ENCODE measurements at places on chromosomes 6 and 20.

GRCh38 chr6:159059885-159060506, 15.2 kb upstream of the TAGAP start:
- DNase-seq = no peak

GRCh38 chr20:42443200-42443599, 746.5 kb downstream of the PTPRT start:
- DNase-seq = no peak

DNA sequence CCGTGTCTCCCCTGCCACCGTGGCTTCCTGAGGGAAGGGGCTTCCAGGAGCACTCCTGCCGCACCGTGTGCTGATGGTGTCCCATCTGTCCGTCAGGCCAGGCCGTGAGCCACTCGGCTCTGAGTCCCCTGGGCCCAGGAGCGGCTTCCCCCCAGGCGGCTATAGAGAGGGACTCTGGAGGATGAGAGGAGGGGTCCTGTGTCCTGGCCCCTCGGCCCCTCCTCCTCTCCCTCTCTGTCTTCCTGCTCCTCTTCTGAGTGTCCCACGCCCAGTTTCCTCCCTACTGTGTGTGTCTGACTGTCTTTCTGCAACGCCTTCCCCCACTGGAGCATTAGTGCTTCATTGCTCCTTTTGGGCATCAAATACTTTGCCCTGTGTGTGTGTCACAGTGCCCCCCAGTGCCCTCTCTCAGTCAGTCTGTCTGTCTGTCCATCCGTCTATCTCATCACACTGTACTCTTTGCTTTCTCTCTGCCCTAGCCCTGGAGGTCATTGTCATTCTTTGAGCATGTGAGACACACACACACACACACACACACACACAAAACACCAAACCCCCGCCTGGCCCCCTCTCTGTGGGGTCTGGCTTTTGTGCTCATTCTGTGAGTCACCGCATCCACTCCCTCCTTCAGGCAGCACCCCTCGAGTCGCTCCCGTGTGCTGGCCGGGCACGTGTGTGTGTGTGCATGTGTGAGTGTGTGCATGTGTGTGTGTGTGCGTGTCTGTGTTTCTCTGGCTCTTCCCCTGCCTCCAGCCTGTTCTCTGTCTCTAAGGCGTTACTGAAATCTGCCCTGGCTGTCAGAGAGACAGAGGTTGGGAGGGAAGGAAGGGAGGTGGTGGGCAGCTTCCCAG, 71.9 kb downstream of the SRC start:
- peak; percentile 38 for DNase-seq

GRCh38 chr6:168607272-168608112, 166.5 kb downstream of the SMOC2 start:
- no peak for DNase-seq

- no peak for DNase-seq
These were observed 108.5 kb downstream of the MMS22L start for GRCh38 chr6:97174471-97174870.

DNA sequence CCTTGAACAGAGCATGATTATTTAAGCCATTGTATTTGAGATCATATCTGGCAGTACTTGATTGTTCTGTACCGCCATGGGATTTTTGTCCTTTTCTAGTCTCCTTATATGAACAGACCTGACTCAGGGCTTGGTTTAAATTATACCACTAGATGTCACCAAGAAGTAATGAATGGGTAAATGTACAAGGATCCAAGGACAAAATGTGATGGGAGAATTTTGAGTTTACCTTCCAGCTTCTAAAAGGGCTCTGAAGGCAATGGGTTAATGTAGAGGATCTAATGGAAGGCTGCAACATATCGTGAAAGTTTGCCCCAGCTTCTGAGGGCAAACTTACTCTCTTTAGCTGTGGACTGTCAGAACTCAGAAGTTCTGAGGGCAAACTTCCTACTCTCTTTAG, 12.0 kb downstream of the RNF8 start:
- DNase-seq = peak; percentile 30

GRCh38 chr20:9215539-9215938, 146.7 kb downstream of the PLCB4 start:
- peak; percentile 39 for DNase-seq

- no peak for DNase-seq
These were observed 83.3 kb downstream of the GMDS start for GRCh38 chr6:2162079-2162445.

DNA sequence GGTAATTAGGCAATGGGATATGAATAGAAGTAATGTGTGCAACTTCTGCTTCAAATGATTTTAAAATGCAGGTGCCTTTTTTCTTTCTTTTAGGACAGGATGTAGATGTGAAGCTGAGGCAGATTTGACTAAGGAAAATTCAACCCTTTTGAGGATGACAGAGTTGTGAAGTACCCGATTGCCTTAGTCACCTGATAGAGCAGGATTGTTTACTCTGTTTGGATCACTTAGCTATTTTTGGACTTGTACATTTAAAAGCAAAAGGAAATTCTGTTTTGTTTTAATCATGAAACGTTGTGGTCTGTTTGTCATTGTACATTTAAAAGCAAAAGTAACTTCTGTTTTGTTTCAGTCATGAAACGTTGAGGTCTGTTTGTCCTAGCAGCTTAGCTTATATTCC, 143.4 kb downstream of the FAM83B start:
- no peak for DNase-seq

- no peak for DNase-seq
These were observed 7.8 kb downstream of the DLGAP4 start for GRCh38 chr20:36313926-36314325.

GRCh38 chr6:13863699-13864155, 49.4 kb upstream of the MCUR1 start:
- DNase-seq = no peak

DNA sequence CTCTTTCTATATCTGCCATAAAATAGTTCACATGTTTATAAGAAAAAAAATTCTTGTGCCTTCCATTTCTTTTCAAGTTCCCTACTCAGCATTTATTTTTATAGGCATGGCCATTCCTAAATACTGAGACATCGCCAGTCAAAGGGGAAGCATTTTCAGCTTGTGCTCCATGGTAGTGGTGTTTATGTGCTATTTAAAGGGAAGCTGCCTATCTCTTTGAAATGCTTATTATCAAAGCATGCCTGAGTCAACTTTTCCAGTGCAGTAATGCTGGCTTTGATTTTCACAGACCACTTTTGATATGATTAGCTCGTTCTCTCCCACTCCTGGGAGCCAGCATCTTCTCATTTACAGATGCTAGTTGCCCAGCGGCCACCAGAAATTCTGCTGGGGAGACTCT, 124.1 kb upstream of the RIN2 start:
- DNase-seq = no peak

GRCh38 chr6:88048578-88048977, 937 bp downstream of the SPACA1 start:
- DNase-seq = no peak

- no peak for DNase-seq
These were observed 953.3 kb upstream of the SLC35B3 start for GRCh38 chr6:9388596-9388995.

DNA sequence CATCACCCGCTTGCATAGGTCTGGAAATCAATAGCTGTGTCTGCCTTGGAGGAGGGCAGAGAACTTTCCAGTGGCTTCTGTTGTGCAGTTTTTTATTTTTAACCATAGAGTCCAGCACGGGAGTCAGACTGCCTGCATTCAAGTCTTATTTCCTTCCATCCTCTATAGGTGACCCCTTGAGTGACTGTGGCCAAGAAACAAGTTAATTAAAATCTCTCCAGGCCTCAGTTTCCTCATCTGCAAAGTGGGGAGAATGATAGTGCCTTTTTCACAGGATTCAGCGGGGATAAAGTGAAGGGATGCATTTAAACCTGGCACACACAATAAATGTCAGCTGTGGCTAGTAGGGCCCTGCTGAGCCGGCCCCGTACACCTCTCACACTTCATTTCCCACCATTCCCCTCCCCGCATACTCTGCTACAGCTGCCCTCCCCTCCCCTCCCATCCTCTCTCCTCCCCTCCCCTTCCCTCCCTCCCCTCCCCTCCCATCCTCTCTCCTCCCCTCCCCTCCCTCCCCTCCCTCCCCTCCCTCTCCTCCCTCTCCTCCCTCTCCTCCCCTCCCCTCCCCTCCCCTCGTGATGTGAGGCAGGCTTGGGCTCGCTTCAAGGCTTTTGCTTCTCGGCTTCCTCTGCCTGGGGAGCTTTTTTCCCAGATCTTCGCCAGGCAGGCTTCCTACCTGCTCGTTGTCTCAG, 150.5 kb downstream of the TFAP2C start:
- DNase-seq = no peak

DNA sequence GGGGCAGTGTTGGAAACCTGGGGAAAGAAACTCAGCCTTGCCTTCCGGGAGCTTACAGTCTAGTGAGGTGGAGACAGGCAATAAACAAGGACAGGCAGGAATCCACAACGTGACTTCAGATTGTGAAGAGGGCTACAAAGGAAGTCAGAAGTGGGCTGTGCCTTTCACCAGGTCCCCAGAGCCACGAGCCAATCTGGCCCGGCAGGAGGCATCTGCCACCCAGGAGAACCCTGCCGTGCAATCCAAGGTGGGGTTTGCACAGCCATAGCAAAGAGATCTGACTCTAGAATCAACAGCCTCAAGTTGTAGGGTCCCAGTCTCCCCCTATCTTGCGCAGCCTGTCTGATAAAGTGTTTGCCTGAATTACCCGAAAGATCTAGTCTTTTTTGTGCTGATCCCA, 5.5 kb downstream of the SLC32A1 start:
- peak; percentile 36 for DNase-seq

- peak; percentile 68 for DNase-seq
These were observed 312.5 kb downstream of the EYA4 start for GRCh38 chr6:133553652-133554051.

DNA sequence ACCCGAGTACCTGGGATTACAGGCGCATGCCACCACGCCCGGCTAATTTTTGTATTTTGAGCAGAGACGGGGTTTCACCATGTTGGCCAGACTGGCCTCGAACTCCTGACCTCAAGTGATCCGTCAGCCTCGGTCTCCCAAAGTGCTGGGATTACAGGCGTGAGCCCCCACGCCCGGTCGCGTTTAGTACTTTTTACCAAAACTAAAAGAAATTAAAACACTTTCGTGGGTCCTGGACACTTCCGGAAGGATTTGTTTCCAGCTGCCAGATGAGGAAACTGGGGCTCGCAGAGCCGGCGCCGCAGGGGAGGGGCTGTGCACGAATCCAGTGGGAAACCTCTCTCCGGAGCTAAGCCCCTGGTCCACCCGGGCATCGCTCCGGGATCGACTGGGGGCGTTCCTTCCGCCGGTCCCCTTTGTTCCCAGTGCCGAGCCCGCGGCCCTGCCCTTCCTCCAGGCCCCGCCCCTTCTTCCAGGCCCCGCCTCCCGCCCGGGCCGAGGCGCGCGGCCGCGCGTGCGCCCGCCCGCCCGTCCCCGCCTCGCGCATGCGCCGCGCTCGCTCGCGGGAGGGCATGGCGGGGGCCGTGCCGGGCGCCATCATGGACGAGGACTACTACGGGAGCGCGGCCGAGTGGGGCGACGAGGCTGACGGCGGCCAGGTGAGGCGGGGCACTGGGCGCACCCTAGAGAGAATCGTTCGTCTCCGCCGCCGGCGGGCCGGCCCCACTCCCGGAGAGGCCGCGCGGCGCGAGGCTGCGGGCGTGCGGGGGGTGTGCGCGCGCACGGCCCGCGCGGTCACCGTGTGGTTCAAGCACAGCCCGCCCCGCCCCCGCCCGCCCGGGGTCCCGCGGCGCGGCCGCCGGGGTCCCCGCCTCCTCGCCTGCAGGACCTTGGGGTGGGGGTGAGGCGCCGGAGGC, at the start of gene NELFCD:
NELFCD (plus strand) TSS at position 546 of the 917 bp plus-strand sequence; CDS start at position 600, 54 bp downstream.
- DNase-seq = peak; percentile 96

- DNase-seq = no peak
These were observed 177.2 kb upstream of the AFDN start for GRCh38 chr6:167649476-167649875.

GRCh38 chr20:33684533-33685327, 1.5 kb downstream of the E2F1 start:
- peak; percentile 97 for DNase-seq

- no peak for DNase-seq
These were observed 144.7 kb downstream of the ERMARD start for GRCh38 chr6:169895926-169896761.

- no peak for DNase-seq
These were observed 79.4 kb upstream of the SCAF8 start for GRCh38 chr6:154653853-154654252.

DNA sequence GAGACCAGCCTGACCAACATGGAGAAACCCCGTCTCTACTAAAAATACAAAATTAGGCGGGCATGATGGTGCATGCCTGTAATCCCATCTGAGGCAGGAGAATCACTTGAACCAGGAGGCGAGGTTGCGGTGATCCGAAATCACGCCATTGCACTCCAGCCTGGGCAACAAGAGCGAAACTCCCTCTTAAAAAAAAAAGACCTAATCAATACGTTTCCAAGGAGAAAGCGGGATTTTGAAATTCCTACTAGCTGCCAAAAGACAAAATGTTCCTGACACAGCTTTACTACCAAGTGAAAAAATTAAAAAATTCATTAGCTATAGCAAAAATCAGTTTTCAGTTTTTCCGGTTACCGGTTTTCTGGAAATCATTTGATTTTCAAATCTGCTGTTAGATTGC, 129.3 kb downstream of the SCAF8 start:
- DNase-seq = no peak

- no peak for DNase-seq
These were observed 38.2 kb upstream of the CCN6 start for GRCh38 chr6:112015725-112016124.

DNA sequence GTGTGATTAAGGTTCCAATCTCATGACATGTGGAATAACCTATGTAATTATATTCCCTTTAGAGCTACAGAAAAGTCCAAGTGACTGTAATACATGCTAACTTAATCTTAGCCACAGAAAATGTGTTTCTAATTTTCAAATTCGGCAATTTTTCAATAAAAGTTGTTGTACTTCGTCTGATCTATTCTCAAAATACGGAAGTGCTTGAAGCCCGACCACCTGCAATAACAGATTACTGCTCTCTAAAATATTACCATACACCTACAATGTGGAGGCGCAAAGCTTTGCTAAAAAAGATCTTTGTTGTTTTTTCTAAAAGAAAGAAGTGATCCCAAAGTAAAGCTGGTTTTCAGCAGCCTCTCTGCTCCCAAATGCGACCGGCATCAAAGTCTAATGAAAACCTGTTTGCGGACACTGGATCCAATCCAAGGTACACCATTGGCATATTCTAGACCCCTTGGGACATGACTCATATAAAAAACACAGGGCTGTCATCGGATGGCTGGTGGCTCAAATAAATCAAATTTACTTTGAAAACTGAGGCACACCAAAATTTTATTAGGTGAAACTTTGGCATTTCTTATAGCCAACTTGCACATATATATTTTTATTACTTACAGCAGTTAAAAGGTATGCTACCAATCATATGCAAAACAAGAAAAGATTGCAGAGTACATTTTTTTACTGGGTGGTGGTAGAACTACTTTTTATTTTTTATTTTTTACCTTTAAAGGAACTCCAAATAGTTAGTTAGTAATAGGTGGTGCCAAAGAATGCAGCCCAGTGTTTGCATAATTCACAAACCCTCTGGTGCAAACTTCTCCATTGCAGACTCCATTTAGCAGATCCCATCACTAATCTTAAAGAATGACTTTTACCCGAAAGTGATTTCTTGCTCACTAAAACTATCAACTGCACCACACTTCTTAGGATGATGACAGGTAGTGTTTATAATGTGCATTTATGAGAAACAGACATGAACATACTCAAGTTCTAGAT, 118.7 kb upstream of the TBX18 start:
- DNase-seq = no peak

GRCh38 chr6:34791164-34791700, 651 bp upstream of the BLTP3A start:
- DNase-seq = peak; percentile 80

GRCh38 chr6:15061908-15062515, 183.9 kb upstream of the JARID2 start:
- peak; percentile 94 for DNase-seq

GRCh38 chr6:137033828-137034227, 10.9 kb downstream of the IL20RA start:
- no peak for DNase-seq

GRCh38 chr6:37174196-37174514, 4.2 kb downstream of the PIM1 start:
- DNase-seq = no peak
